ENCODE measurements at places on chromosomes 3 and 15.

GRCh38 chr3:101281521-101282030, 38.8 kb downstream of the IMPG2 start:
- no peak for DNase-seq

GRCh38 chr3:74590620-74591262, 23.7 kb downstream of the CNTN3 start:
- DNase-seq: no peak

GRCh38 chr3:56800130-56800831, 1.5 kb downstream of the ARHGEF3 start:
- no peak for DNase-seq

DNA sequence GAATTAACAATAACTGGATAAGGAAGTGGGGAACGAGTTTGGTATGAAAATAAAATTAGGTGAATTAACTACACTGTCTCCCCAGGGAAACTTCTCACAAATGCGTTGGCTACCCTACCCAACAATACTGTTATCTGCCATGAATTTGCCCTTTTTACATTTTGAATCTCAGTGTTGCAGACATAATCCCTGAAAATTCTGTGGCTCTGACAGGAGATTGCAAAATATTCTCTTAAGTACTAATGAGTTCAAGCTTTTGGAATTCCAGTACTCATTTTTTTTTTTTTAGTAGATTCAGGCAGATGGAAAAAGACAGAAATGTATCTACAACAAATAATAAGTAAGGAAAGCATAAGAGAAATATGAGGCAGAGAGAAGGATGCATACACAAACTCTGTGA, 332.6 kb downstream of the LSAMP start:
- no peak for DNase-seq

- no peak for DNase-seq
Measured at GRCh38 chr3:108412121-108412750, 98.2 kb downstream of the MYH15 start.

DNA sequence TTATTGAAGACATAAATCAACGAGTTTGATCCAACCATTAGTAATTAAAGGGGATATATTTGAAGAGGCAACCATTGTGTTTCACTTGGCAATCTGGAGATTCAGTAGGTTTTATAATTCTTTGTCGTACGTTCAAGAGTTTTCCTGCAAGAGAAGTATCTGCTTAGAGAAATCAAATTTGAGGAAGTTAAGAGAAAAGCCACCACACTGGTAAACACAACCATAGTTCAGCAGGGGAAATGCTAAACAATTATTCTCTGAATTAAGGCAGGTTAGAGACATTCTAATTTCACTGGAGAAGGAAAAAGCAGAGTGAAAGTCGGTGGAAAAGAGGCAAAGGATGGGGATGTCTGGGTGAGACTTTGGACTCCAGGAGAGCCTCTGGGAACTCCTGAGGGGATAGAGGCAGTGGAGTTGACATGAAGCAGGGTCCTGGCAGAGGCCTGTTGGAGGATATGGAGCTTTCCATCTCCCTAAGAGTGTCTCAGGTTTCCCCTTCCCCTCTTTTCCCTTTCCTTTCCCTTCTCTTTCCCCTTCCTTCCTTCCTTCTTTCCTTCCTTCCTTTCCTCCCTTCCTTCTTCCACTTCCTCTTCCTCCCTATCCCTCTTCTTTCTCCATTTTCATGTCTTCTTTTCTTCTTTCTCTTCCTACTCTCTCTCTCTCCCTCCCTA, 26.5 kb downstream of the SPINK8 start:
- DNase-seq: no peak
